ENCODE measurements at places on chromosomes 3 and 15. TPM values are rescaled to one million over a fixed set of nuclear protein-coding genes. Genes with fewer than 3 reads are reported as not detected.

DNA sequence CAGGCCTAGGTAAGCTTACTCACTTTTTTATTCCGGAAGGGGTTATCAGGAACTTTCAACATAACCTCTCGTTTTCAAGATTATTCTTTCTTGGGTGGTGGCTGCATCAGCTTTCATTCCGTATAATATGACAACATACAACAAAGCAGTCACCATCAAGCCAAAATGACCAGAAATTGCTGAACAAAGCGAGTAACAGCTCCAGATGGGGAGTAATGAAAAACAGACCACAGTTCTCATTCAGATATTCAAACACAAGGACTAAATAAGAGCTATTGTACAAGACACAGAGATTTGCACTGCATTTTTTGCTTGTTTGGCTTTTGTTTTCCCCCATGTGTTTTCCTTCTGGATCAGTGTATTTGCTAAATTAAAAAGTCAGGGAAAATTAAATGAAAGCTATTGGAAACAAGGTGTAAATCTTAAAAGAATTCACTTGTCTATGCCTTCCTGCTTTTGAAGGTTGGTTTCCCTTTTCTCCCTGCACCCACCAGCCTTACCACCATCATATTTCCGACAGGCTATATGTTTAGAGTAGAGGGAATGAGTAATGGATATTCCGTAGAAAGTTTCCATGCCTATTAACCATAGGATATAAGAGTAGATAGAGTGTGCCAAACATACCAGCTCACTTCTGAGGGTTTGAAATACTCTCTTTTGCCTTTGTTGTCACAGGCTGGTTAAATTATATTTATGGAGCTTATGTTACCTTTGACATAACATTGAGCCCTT lies 213.6 kb downstream of the RBMS3 start:
- no peak overlapping the region for H3K4me3 ChIP-seq
- no peak for DNase-seq
- peaks cover 21% of the 10 kb centered on the region for H3K4me1 ChIP-seq
- peaks cover 12% of the 10 kb centered on the region for H3K36me3 ChIP-seq

DNA sequence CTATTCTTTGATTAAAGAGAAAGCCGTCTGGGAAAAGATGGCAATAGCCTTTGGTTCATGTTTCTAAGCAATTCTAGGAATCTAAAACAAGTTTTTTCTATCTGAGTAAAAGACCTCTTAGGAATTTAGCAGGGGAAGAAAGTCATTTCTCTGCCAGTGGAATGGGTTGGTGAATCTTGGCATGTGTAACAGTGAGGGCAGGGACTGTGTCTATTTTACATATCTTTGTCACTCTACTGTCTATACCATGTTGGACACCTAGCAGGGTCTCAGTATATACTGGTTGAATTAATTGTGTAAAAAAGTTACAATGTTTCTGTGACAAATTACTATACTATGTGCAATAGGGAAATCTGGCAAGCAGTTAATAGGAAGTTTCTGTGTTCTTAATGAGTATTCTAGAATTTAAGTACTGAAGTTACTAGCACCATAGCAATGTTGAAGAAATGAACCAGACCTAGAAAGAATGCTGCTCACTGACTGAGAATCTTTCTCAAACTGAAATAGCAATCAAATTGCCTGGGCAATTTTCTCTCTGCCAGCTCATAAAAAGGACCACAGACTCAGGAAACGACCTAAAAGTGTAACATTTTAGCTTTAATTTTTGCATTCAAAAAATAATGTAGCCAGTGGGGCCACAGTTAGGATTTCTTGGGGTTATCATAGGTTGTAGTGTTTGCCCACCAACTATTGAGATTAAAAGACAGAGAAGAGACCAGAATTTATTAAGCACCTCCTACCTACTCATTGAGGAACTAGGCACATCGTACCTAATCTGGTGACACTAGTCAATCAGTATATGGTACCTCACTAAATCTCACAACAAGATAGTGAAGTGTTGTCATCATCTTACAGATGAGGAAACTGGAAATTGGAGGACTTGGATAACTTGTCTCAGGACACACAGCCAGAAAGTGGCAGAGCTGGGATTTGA lies 56.2 kb upstream of the LEKR1 start:
- DNase-seq: no peak
- peaks cover 3% of the 10 kb centered on the region for H3K36me3 ChIP-seq

- H3K4me1 ChIP-seq: no peaks in the 10 kb centered on the region
- DNase-seq: no peak
- H3K27ac ChIP-seq: no peak overlapping the region
- no peak overlapping the region for H3K4me3 ChIP-seq
Measured at GRCh38 chr3:181880331-181880730, 168.6 kb downstream of the SOX2 start.

DNA sequence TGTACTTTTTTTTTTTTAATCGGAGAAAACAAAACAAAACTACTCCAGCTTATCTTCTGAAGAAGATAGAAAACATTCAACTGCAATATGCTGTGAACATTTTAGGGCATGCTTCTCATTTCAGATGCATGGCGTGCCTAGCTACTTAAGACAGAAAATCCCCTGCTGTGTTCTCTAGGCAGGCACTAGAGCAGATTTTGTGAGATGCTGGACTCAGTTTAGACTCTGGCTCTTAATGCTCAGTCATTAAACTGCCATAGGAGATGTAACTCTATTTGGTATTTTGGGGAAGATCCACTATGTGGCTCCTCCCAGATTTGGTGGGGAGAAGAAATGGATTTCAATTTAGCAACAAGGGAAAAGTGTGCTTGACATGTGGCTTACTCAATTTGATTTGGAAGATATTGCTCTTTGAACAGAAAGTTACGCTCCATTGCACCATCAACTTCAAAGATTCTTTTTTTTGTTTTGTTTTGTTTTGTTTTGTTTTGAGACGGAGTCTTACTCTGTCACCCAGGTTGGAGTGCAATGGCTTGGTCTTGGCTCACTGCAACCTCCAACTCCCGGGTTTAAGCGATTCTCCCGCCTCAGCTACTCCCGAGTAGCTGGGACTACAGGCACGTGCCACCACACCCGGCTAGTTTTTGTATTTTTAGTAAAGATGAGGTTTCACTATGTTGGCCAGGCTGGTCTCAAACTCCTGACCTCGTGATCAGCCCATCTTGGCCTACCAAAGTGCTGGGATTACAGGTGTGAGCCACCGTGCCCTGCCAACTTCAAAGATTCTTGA lies 62.0 kb upstream of the LEKR1 start:
- H3K36me3 ChIP-seq: peaks cover 1% of the 10 kb centered on the region
- no peak overlapping the region for H3K4me3 ChIP-seq
- peak overlapping the region; percentile 88 for H3K27ac ChIP-seq
- H3K4me1 ChIP-seq: peaks cover 66% of the 10 kb centered on the region
- DNase-seq: no peak

DNA sequence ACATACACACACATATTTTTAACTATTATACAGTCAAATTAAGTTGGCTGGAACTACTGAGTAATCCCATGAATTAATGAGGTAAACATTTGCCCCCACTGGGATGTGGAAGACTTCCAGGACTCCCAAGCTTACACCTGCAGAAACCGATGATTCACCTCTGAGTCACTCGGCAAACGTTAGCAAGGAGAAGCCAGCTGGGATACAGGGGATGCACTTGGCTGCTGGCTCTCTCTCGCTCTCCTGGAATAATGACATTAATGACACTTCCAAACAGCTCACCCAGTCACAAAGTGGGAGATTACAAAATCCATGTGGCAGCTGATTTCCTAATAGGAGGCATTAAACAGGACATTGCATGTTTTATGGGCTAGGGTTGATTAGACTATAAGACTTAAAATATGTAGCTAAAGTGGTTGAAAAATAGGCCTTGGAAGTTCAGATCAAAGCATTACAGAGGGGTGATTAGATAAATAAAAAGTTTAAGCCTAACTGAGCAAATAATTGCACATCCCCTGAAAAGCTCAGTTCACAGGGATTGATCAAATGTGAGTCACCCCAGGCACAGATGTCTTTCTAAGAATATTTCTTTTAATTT lies 500.9 kb downstream of the SOX2 start:
- peaks cover 21% of the 10 kb centered on the region for H3K27me3 ChIP-seq
- no peak overlapping the region for H3K27ac ChIP-seq

DNA sequence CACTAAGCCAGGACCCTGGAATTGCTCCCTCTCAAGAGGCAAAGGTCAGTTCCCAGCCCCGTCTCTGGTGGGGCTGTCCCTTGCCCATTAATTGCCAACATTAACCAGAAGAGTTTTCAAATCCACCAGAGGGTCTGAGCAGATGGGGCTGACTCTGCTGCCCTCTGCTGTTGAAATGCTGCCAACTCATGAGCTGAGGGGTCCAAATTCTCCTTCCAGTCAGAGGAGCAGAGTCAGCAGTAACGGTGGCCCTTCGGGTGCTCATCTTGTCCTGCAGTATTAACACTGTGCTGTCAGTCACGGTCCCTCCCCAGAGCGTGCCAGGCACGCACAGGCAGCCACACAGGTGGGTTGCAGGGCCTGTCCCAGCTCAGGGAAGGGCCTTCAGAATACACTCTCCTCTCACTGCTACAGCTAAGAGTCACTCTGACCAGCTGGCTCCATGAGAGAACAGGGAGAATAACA lies 10.7 kb upstream of the SPTBN5 start:
- peaks cover 23% of the 10 kb centered on the region for H3K36me3 ChIP-seq
- H3K27me3 ChIP-seq: no peaks in the 10 kb centered on the region
- peak overlapping the region; percentile 66 for H3K27ac ChIP-seq
- no peak overlapping the region for H3K4me3 ChIP-seq
- H3K4me1 ChIP-seq: peaks cover 28% of the 10 kb centered on the region
- DNase-seq: no peak

Gene EFHB
- total RNA-seq: 1.8 TPM
